Spinal cord (tissue), 10 donors: ENCODE measurements at places on chromosomes 13 and 19.

- no peak for DNase-seq
Observed at GRCh38 chr13:93398167-93399035, 171.8 kb downstream of the GPC6 start.

- no peak for DNase-seq
Observed at GRCh38 chr13:26999499-26999898, 172.1 kb downstream of the USP12 start.

GRCh38 chr13:87712012-87712411, 40.8 kb downstream of the SLITRK5 start:
- DNase-seq: no peak

- peak; percentile 91 for DNase-seq
Observed at GRCh38 chr19:17855280-17856152, 4.2 kb upstream of the RPL18A start.

DNA sequence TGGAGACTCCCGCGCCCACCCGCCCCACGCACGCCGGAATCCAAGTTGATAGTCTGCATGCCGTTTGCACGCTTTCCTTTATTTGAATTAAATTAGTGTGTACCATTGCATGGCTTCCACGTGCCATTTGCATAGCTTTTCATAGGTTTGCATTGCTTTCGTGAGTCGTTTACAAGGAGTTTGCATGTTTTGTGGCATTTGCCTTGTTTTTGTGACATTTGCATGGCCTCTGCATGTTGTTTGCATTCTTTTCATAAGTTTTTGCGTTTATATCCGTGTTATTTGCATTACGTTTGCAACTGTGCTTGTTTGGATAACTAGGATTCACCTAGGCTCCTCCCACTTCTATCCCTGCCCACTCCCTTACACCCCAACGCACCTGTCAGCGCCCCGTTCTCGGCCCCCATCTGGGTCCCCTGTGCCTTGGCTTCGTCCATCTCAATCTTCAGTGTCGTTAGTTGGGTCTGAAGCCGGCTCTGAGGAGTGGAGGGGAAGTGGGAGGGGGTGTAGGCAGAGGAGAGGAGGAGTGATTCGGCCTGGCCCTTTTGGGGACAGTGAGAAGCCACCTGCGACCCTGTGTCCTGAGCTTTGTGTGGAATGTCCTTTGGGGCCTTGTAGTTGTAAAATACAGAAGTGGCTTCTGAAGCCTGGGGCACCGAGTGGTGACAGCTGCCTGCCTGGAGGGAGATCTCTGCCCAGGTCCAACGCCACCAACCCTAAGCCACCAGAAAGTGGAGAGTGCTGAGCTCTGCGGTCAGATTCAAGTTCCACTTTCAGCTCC, 2.4 kb downstream of the CCDC194 start:
- peak; percentile 44 for DNase-seq

DNA sequence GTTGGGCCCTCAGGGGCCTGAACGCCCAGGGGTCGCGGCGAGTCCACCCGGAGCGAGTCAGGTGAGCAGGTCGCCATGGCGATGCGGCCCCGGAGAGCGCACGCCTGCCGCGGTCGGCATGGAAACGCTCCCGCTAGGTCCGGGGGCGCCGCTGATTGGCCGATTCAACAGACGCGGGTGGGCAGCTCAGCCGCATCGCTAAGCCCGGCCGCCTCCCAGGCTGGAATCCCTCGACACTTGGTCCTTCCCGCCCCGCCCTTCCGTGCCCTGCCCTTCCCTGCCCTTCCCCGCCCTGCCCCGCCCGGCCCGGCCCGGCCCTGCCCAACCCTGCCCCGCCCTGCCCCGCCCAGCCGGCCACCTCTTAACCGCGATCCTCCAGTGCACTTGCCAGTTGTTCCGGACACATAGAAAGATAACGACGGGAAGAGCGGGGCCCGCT, at the start of gene CCNA1:
Gene CCNA1, plus strand, starts transcription at position 390 of the 439 bp plus-strand sequence. CDS start 562 bp downstream, outside the sequence.
- peak; percentile 86 for DNase-seq

DNA sequence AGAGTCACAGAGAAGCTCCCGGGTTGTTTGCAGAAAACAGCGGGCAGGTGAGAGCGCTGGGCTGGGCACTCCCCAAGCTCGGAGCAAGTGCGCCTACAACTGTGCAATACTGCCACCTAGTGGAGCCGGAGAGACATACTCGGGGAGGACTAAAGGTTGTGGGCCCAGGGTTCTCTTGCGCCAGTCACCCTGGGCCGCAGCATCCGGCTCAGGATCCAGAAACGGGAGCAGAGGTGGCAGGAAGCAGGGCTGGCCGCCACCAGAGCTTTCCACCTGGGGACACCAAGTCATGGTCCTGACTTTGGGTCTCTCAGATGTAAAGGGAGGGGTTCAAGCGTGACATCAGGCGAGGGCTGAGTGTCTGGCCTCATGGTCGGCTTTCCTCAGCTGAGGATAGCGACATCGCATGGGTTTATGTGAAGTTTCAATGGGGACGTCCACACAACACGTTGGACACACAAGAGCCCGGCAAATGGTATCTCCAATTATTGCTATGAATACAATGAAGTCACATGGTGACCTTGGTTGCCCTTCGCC, 11.2 kb upstream of the KLK4 start:
- DNase-seq: peak; percentile 76

DNA sequence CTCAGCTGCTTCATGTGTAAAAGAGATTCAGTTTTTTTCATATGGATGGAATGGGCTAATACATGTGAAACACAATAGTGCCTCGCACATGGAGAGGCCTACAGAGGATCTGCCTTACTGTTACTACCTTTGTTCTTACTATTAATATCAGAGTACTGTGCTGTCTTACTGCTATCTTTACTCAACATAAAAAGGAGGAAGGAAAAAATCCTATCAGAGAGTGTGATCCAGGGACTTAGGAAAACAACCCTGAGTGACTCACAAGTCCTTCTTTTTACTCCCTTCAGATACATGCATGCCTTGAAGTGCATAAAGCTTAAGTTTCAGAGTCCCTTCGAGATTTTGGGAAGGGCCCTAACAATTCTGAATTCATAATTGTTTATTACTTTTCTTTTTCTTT, 136.8 kb downstream of the TBC1D4 start:
- no peak for DNase-seq

GRCh38 chr19:42693760-42694350, 46.4 kb downstream of the PSG3 start:
- peak; percentile 1 for DNase-seq

DNA sequence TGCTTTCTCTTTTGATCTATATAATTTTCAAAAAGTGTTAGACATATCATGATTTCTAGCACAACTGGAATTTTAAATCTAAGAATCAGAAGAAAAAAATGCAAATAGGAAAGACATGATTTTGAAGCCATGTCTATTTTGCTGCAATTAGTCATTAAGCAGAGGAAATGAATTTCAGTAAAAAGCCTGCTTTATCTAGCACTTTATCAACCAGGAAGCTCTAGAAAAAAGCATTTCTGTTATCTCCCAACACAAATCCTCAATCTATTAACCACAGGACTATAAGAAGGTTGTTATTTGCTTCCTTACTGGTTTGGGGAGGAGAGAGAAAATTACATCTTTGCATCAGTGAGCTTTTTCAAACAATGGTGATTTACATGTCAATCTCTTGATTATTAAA, 716.7 kb downstream of the DIAPH3 start:
- DNase-seq: no peak

DNA sequence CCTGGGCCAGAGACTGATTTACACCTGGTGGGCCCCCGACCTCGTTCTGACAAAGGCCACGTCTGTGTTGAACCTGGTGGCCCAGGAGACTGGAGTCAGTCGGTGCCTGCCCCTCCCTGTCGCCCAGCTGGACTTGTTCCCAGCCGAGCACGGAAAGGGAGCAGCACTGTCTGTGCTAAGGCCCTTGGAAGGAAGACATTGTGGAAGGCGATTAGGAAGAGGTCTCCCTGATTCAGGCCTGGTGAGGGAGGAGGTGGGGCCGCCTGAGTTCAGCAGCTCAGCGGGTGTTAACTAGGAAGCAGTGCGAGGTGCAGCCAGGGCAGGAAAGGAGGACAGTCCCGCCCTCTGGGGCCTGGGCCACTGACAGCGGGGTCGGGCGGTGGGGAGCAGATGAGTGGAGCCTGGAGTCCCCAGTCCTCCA, 64.7 kb downstream of the GPR12 start:
- DNase-seq: no peak

- DNase-seq: no peak
Observed at GRCh38 chr13:42113478-42113877, 65.0 kb downstream of the DGKH start.

DNA sequence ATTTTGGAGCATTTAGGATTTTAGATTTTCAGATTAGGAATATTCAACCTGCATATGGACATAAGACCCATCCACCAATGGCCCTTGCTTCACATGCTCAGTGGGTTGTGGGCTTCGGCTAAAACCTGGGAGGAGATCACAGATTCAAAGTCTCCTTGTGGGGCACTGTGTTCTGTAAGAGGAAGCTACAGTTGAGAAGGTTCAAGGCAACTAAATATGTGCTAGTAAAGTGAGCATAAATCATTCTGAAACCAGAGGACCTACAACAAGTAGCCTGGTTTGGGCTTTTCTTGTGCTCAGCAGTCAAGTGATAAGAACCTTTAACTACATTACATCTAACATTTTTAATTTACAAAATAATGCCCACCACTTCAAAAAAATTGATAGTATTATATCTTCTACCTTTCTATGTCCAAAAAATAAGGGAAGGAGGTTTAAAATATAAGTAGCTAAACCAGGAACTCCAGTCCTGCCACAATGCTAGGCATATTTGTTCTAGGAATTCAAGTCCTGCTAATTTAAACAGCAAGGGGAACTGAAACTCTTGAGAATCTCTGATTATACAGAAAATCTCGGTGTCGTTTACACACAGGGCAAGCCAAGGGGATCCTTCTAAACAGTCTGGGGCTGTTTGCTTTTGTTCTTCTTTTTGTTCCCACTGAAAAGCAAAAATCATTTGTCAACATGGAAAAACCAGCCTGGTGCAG, 36.6 kb downstream of the FOXO1 start:
- DNase-seq: no peak

- DNase-seq: no peak
Observed at GRCh38 chr13:35478271-35479037, 2.0 kb upstream of the MAB21L1 start.

DNA sequence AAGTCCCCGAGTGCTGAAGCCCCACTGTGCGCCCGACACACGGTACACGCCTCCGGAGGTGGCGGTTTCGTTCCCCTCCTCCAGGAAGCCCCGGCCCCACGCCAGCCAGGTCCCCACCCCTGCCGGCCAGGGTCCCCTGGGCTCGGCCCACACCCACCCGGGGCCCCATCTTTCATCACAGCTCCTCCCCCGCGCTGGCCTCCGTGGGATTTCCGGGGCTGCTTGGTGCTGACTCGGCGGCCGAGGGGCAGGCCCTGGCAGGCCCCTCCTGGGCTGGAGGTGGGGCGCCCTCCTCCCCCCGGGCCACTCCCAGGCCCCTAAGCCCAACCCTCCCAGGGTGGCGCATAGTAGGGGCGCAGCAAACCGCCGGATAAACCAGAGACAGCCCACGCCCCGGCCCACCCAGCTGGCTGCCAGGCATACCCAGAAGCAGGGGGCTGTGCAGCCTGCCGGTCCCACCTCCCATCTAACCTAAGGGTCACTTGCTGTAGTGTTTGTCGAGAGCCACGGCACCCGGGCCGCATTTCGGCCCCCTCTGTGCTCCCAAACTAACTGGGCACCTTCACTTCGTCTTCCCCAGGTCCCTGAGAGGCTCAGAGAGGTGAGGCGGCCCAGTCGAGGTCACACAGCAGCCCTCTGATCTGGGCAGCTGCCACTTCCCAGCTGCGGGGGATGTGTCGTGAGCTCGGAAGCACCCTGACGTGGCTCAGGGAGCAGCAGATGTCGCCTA, 6.6 kb downstream of the ZBTB7A start:
- no peak for DNase-seq

GRCh38 chr19:35966771-35967170, 28.2 kb upstream of the SDHAF1 start:
- DNase-seq: no peak

DNA sequence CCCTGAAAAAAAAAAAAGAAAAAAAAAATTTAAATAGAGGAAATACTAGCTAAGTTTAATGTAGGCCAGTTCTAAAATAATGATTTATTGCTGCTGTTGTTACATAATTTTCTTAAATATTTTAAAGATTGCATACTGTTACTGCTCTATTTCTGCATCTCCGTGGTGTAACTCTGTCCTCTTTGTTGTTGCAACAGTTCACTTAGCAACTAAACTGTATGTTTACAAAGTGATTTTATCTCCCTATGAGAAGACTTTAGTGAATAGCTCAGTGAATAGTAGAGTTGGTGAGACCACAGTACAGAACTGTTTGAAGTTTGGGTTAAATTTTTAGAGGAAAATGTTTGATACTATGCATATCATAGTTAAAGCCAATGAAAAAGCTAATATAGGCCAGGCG, 19.4 kb downstream of the BRCA2 start:
- no peak for DNase-seq

- no peak for DNase-seq
Observed at GRCh38 chr19:49431330-49431749, 6.2 kb downstream of the GFY start.

GRCh38 chr19:42281827-42282762, 13.0 kb downstream of the CIC start:
- no peak for DNase-seq

GRCh38 chr13:29556742-29557141, 38.7 kb downstream of the SLC7A1 start:
- no peak for DNase-seq

DNA sequence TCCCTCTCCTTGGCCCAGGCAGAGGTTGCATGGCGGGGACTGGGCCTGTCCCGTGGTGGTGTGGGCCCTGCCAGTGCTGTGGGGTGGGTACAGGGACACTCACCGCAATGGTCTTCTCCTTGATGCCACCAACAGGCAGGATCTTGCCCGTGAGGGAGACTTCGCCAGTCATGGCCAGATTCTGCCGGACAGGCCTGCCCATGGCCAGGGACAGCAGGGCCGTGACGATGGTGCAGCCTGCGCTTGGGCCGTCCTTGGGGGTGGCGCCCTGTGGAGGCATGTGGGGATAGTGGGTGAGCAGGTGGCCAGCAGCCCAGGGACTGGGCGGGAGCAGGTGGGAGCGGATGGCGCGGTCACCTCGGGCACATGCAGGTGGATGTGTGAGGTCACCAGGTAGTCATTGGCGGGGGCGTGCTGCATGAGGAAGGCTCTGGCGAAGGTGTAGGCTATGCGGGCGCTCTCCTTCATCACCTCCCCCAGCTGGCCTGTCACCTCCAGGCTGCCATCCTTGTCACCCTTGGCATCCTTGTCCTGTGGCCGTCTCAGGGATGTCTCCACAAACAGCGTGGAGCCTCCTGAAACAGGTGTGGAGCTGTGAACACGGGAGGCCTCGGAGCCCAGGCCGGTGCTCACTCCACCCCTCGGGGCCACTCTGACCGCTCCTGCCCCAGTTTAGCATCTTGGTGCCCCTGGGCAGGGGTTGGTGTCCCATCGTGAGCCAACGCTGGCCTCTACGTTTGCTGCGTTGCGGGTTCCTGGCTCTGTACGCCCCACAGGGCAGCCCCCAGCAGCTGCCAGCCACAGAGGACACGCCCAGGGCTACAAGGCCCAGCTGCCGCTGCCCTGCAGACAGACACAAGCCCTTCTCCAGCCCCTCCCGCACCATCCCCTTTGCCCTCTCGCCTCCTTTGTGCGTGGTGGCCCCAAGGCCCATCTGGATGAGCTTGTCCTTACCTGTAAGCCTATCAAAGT, 3.4 kb downstream of the RPL36 start:
- DNase-seq: no peak
